ENCODE measurements at places on chromosomes 2 and 18.

DNA sequence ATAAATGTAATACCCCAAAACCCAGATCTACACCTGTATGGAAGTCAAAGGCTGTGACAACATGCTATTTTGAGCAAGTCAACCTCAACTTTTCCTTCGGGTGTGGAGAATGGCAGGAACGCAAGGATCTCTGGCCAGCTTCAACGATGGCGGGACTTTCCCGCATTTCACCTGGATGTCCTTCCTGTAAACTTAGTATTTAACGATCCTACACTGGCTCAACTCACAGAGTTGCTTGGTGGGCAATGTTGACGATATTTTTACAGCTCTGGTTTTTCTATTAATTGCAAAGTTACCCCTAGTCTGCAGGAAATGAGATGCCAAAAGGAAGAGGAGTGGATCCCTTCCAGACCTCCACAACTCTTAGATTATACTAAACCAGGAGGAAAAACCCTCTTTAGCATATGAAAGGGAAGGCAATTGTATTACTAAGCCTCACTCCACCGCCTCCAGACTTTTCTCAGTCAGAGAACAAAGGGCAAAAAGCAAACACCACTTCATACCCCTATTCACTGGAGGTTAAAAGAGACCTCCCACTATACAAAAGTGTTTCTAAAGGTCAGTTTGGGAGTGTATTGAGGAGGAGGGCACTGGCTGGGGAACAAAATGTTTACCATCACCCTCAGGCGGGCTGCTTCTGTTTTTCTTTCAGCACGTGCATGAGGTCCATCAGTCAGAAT, 56.5 kb upstream of the ACVR1 start:
- DNase-seq = no peak

- DNase-seq = no peak
Observed at GRCh38 chr2:216837740-216838139, 22.1 kb downstream of the TNP1 start.

- DNase-seq = no peak
Observed at GRCh38 chr2:240915526-240916341, 9.6 kb downstream of the CROCC2 start.

GRCh38 chr2:206494061-206494460, 50.7 kb downstream of the ADAM23 start:
- DNase-seq = no peak

GRCh38 chr2:238914648-238915015, 66.7 kb downstream of the TWIST2 start:
- DNase-seq = no peak

DNA sequence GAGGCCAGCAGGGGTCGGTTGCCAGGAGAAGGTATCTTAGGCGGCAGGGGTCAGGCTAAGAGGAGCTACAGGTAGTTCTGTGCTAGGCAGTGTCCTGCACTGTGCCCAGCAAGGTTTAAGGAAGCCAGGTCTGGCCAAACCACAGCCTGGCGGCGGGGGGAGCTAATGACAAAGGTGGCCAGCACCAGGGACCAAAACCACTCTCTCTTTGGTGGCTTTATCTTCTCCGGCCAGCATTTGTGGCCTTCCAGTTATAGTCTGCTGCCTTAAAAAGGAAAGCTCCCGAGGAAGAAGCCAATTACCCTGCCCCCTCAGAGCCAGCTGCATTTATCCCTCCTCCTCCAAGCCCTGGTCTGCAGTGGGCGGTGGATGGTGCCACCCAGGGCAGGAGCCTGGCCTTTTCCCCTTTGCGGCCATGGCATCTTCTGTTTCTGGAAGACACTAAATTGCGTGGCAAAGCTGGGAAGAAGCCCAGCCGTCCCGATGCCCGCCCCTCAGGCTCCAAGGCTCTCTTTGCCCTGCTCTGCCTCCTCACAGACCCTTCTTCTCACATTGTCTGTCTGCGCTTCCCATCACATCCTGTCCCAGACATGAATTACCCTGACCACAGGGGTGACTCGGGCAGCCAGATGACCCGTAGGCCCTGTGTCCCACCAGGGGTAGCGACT, 94.6 kb downstream of the EN1 start:
- no peak for DNase-seq

GRCh38 chr2:30368258-30368657, 78.8 kb upstream of the LCLAT1 start:
- no peak for DNase-seq

- no peak for DNase-seq
Observed at GRCh38 chr2:202201220-202202160, 36.9 kb downstream of the SUMO1 start.

DNA sequence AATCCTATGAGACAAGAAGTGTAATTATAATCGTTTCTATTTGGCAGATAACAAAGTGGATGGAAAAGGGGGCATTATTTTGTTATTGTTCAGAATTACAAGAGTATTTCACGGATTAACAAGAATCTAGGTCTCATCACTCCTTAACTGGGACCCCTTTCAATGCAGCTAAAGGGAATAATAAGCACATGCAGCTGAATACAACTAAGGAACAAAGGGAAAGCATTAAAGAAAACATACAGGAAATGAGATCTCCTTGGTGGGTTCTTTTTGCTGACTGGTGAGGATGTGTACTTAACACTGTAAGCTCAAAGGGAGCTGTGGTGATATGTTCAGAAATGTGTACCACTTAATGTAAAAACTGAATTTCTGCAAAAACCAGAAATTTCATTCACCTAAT, 140.5 kb upstream of the WDSUB1 start:
- DNase-seq = no peak

- DNase-seq = no peak
Observed at GRCh38 chr2:232981356-232981755, 31.7 kb downstream of the NGEF start.

- DNase-seq = no peak
Observed at GRCh38 chr2:100606726-100607343, 44.0 kb downstream of the PDCL3 start.
